Stimulated activated CD4-positive, alpha-beta T cell treated with anti-CD3 and anti-CD28 coated beads, Interleukin-1b, Interleukin-23, amount 100 ng/mL, for 24 hours (primary cell): ENCODE measurements at places on chromosomes 5 and 9.

GRCh38 chr9:124296094-124296493 is 38.3 kb downstream of the NEK6 start:
- DNase-seq = no peak

GRCh38 chr9:101421653-101422065 is 13.9 kb downstream of the ALDOB start:
- no peak for DNase-seq

DNA sequence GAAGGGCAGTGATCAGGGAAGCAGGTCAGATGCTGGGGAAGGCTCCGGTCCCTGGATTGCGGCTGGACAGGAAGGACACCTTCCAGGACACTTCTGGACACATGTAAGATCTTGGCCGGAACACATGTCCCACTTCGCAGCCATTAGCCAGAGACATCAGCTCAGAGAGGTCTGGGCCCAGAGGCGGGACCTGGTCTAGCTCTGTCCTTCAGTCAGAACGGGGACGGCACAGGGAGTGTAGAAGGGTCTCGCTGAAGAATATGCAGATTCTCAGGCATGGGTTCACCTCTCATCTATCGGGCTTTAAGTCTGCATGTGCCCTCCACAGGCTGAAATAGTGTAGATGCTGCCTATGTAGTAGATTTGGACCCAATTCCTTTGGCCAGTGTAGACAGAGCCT is 73.3 kb downstream of the NTNG2 start:
- no peak for DNase-seq

GRCh38 chr9:125654121-125654520 is 52.9 kb downstream of the MAPKAP1 start:
- no peak for DNase-seq

- DNase-seq = no peak
Observed at GRCh38 chr9:109179801-109180523, 12.9 kb upstream of the FRRS1L start.

- no peak for DNase-seq
Observed at GRCh38 chr9:17401858-17402257, 177.0 kb upstream of the SH3GL2 start.

GRCh38 chr9:73023025-73023541 is 70.2 kb upstream of the ALDH1A1 start:
- DNase-seq = peak; percentile 25

DNA sequence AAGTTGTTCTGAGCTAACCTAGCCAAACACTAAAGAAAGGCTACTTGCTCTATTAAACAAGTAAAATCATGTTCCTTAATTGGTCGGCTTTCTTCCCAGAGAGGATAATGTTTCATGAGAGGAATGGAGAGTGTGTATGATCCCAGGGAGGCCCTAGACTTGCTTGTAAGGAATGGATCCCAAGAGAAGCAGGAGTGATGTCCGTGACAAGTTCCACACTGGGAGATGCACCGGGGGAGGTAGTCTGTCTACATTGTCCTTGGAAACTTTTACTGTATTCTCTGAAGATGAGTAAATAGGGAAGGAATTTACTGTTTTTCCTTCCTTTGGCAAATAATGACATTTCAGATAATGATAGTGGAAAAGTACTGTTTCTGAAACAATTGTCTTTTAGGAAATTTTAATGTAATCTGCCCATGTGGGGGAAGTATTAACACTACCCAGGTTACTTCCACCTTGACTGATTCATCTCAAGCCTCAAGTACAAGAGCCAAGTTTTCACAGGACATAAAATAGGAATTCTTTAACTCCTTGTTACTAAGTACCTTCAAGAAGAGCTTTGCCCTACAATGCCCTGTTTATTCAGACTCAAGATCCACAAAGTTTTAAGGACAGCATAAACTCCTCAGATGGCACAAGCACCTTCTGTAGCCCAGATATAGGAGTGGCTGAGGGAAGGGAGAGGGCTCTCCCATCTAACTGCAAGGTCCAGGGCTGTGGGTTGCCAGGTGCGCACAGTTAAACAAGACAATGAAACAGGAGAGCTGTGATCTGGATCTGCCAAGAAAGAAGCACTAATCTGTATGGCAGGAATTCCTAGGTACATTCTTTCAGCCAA is 152.1 kb downstream of the GNA14 start:
- DNase-seq = no peak

GRCh38 chr5:126680191-126680817 is 79.6 kb downstream of the PHAX start:
- no peak for DNase-seq

- DNase-seq = no peak
Observed at GRCh38 chr5:60809891-60810425, 34.1 kb downstream of the ELOVL7 start.

GRCh38 chr9:72312386-72312987 is 52.5 kb downstream of the ZFAND5 start:
- no peak for DNase-seq

DNA sequence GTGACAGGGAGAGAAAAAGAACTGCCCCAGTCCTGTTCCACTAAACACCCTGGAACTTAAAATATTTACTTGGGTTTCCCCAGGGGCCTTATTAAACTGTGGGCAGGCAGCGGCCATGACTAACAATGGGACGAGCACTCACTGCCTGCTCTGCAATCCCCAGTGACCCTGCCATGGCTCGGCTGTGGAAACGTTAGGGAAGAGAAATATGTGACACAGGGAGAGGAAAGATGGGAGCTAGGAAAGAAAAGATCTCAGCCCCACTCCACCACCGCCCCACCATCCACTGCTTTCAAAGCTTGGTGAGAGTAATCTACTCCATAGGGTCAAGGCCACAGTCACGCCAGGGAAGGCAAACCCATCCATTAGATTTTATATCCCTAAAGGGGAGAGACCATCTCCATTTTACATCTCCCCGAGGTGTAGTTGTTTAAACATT is 117.6 kb downstream of the EFNA5 start:
- DNase-seq = no peak

- no peak for DNase-seq
Observed at GRCh38 chr5:43236653-43237355, 44.8 kb downstream of the NIM1K start.

GRCh38 chr9:12785260-12785770 is 10.5 kb downstream of the LURAP1L start:
- no peak for DNase-seq

GRCh38 chr9:3477236-3477834 is 48.5 kb downstream of the RFX3 start:
- no peak for DNase-seq

DNA sequence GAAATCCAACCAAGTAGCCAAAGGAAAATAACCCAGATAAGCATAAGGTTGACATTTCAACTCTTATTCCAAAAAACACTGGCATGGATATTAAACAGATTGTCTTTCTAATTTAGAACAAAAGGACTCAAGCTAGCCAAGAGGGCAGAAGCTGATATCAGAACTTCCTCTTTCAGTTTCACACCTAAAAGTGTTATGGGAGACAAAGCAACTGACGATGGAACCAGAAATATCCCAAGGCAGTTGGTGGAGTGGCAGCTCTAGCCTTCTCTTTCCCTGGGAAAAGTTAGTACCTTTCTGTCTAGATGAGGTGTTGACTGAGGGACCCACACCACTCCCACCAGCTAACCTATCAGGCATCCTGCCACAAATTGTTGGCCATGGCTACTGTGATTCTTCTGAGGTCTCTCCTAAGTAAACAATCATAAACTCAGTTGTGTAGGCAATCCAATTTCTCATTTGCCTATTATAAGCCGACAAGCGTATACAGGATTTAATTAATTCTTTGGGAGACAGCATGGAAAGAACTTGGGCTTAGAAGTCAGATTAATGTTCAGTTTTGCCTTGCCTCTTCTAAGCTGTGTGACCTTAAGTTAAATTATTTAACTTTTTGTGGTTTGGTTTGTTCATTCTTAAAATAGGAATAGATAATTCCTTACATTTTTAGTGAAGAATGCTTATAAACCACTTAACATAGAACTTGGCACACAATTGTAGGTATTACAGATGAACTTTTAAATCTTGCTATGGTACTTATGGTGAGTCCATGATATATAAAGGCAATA is 110.9 kb upstream of the ADAMTSL1 start:
- DNase-seq = no peak

GRCh38 chr5:174355208-174355612 is 309.7 kb downstream of the NSG2 start:
- DNase-seq = no peak

DNA sequence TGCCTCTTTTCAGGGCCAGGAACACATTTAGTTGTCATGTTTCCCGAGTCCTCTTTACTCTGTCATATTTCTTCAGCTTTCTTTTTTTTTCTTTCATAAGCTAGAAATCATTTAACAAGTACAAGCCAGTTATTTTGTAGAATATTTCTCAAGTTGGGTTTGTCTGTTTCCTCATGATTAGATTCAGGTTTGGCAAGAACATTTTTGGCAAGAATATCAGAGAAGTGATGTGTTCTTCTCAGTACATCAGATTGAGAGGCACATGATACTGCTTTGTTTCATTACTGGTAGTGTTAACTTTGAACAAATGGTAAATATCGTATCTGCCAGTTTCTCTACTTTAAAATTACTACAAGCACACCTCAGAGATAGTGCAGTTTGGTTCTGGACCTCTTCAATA is 45.1 kb downstream of the PCSK5 start:
- DNase-seq = no peak

DNA sequence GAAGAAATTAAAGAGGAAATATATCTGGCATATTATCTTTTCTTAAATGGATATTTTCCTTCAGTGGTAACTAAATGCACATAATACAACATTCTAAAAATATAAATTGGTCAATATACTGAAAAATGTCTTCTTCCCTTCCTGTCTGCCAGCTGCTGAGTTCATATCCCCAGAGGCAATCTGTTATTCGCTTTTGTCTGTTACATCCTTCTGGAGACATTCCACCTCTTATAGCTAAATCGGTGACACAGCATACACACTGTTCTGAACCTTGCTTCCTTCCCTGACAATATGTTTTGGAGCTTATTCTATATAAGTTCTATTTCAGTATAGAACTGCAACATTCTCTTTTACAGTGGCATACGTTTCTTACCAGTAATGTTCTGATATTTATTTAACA is 147.8 kb downstream of the TENT4A start:
- DNase-seq = no peak

- no peak for DNase-seq
Observed at GRCh38 chr5:135753990-135754389, 80.5 kb upstream of the SLC25A48 start.

DNA sequence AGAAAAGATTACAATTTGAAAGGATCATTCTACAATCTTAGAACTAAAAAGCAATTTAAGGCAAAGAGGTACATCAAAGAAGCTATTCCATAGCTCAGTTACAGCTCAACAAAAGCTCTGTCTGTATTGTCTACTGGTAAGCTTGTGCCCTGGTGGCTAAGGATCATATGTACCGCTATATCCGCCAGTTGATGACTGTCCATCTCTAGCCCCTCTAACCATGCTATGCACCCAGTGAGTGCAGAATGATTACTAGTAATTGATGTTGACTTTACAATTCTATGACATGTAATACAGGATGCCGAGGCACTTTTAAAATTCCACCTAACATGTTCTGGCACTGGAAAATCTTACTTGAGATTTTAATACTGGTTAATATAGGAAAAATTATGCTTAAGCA is 13.1 kb downstream of the LOX start:
- DNase-seq = no peak

GRCh38 chr5:162288647-162289296 is 221.2 kb downstream of the GABRG2 start:
- no peak for DNase-seq

DNA sequence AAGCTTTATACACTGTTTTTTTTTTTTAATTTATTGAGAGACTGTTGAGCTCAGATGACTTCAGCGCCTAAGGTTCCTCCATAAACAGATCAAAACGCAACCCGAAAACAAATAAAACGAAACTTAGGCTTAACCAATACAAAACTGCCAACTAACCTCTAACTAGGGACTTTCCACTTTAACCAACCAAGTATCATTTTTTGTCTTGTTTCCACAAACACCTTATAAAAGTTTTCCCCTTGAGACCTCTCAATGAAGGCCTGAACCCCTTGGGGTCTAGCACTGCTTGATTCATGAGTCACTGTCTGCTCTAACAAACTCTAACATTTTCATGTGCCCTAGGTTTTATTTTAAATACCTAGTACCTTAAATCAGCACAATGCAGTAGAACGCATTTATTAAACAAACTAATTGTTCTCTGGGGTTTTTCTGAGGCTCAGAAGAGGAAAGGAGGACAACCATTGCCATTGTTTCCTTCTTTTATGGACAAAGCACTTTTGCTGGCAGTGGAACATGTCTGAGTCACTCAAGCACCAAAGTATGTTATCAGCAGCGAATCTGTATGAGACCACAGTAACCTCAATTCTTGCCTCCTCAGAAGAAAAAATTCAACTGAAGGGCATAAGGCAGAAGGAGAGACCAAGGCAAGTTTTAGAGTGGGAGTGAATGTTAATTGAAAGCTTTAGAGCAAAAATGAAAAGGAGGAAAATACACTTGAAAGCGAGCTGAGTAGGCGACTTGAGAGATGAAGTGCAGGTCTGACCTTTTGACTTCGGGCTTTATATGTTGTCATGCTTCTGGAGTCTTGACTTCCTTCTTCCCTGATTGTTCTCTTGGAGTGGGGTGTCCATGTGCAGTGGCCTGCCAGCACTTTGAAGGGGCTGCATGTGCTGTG is 97.7 kb upstream of the HCN1 start:
- DNase-seq = no peak

DNA sequence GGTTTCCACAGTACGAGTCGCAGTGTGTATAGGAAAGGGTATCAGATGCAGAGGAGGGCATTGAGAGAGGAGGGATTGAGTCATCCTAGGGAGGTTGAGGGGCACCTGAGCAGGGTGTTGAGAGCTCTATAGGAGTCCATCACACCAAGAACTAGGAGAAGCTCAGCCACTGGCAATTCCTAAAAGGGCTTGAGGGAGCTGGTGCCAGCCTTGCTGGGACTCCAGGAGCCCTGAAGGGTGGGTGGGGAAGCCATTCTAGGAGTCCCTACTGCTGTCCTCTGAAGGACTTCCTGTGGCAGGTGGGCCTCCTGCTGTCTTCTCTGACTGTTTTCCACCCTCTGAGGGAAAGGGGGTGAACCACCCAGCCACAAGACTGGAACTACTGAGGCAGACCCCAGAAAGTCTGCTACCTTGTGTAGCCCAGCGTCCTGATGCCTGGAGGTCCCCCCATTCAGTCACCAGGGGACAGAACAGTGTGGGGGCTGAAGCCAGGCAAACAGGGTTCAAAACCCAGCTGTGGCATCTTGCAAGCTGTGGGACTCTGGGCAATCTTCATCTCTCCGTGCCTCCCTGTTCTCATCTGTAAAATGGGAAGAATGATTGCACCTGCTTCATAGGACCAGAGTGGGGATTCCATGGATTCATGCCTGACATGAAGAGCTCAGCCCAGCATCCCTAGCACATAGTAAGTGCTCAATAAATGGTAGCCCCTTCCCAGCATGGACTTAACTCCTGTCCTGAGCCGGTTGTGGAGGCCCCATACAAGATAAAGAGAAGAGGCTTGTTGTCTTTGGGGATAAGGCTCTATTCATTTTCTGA is 149.5 kb downstream of the C9orf50 start:
- no peak for DNase-seq

- no peak for DNase-seq
Observed at GRCh38 chr9:126857261-126857960, 3.0 kb upstream of the ZBTB34 start.

- DNase-seq = no peak
Observed at GRCh38 chr5:136109453-136110135, 23.1 kb upstream of the SMAD5 start.

GRCh38 chr5:14171046-14171445 is 27.9 kb downstream of the TRIO start:
- no peak for DNase-seq
